ENCODE measurements at places on chromosomes 1 and 21. TPM values are rescaled to one million over a fixed set of nuclear protein-coding genes. Genes with fewer than 3 reads are reported as not detected.

Gene FCRL6
- polyA plus RNA-seq: not detected

Gene PADI4
- polyA plus RNA-seq: 0.57 TPM

Gene MCM3AP
- polyA plus RNA-seq: 64.0 TPM

Gene PGM1
- 77.2 TPM for polyA plus RNA-seq

Gene S1PR1
- 14.0 TPM for polyA plus RNA-seq

Gene FCRL2
- not detected for polyA plus RNA-seq

Measured in hindlimb muscle (tissue), 1 donor.